ENCODE measurements at places on chromosomes 1 and 21. TPM values are rescaled to one million over a fixed set of nuclear protein-coding genes. Genes with fewer than 3 reads are reported as not detected.

Gene TSSK3
- 0.86 TPM for total RNA-seq

Gene SLC6A17
- 0.09 TPM for total RNA-seq

Gene GPR25
- total RNA-seq = not detected

Gene KCNN3
- total RNA-seq = not detected

Gene RAD54L
- 0.95 TPM for total RNA-seq

Gene MTR
- total RNA-seq = 24.6 TPM

Gene BEND5
- total RNA-seq = not detected

Gene CLCNKA
- total RNA-seq = not detected

Gene DEPDC1
- 0.34 TPM for total RNA-seq

Gene RGS16
- total RNA-seq = 1.1 TPM

Gene EDEM3
- total RNA-seq = 47.3 TPM

Gene DISP1
- 6.2 TPM for total RNA-seq
